ENCODE measurements at places on chromosomes 12 and 14. TPM values are rescaled to one million over a fixed set of nuclear protein-coding genes. Genes with fewer than 3 reads are reported as not detected.

CLEC4D gene
- total RNA-seq, result not detected

SERPINA10 gene
- not detected for total RNA-seq

SERPINA9 gene
- not detected for total RNA-seq

RNASE2 gene
- total RNA-seq, result 12.0 TPM

CIDEB gene
- total RNA-seq, result 43.1 TPM

CBLN3 gene
- 43.6 TPM for total RNA-seq

SMCO2 gene
- total RNA-seq, result 0.54 TPM

All from adrenal gland (tissue), 19 donors.